ENCODE measurements at places on chromosomes 7 and 10.

DNA sequence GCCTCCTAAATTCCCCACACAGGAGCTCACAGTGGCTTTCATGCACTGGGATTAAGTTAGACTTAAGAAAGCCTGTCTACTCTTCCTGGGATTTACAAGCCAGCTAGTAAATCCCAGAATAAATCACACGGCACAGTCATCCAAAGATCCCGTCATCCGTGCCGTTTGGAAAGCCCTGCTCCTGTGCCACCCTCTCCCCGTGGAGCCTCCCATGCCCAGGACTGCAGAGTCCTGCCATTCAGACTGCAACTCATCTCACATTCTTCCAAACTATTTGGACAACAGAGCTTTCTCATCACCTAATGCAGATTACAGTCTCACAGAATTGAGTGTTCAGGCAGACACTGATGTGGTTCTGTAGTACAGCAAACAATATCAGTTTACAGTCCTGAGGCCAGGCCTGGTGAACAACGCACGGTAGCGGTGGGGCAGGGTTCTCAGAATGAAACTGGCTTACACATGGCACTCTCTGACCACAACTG is 166.5 kb downstream of the EGFR start:
- DNase-seq, result no peak

DNA sequence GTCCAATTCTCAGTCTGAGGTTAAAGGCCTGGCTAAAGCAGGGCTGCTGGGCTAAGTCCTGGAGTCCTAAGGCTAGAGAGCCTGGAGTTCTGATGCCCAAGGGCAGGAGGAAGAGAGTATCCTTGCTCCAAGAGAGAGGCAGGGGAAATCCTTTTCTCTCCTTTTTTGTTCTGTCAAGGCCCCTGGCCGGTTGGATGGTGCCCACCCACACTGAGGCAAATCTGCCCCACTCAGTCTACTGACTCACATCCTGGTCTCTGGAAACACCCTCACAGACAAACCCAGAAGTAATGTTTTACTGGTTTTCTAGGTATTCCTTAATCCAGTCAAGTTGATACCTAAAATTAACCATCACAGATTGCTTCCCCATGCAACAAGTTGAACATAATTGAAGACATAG is 23.0 kb downstream of the ZNF518A start:
- DNase-seq, result no peak

GRCh38 chr7:145718129-145718528 is 398.5 kb upstream of the CNTNAP2 start:
- no peak for DNase-seq

DNA sequence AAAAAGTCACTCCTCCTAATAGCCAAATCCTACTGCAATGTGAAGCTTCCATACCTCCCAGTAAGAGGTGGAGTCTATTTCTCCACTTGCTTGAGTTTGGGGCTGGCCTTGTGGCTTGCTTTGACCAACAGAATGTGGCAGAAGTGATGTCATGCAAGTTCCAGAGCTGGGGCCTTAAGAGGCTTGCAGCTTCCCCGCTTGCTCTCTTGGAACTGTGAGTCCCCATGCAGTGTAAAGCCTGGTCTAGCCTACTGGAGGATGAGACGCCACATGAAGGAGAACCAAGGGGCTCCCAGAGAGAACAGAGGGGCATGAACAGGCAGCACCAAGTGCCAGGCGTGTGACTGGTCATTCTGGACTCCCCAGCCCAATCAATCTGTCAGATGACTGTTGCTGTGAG is 58.6 kb upstream of the OPALIN start:
- DNase-seq, result no peak

DNA sequence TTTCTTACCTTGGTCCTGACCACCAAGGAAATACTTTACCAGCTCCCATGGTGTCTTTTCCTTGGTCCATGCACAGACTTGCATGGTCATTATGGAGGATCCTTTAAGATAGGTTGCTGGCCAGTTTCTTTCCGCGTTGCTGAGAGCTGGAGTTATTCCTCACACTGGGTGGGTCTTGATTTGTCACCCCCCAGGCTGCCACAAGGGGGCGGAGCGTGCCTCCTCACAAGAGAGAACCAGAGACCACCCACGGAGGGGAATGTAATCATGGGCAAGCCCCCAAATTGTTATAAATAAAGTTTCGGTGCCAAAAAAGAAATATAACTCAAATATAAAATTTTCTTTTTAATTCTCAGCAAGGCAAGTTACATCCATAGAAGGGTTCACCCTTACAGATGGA is 10.5 kb upstream of the TRIM24 start:
- peak; percentile 49 for DNase-seq

GRCh38 chr7:124713086-124713485 is 52.5 kb downstream of the GPR37 start:
- DNase-seq, result no peak

DNA sequence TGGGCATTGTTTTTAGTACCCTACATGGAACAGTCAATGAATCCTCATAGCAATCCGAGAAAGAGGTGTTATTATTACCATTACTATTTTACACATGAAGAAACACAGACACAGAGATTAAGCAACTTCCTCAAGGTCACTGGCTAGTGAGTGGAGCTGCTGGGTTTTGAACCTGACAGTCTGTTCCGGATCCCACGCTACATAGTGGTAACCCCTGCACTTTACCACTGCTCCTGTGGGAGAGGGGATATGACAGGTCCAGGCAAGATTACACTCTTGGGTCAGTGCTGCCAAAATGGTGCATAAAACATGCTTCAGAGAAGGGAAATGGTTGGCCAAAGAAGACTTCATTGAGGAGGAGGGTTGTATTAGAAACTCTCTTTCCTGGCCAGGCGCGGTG is 185.7 kb downstream of the XPNPEP1 start:
- no peak for DNase-seq

DNA sequence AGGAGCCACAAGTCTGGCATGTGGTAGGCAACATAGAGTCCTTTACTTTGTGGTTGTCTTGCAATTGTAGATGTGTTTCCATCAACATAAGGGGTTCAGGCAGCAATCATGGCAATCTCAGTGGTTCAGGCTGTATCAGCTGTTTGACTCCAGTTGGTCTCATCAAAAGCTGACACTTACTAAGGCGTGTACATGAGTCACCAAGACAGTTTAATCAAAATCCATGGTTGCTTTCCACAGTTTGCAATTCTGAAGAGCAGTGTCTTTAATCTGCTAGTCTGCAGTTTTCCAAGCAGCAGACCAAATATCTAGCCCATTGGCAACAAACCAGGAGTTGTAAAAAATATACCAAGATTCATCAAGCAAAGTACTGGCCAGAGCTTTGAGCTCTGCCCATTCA is 210.2 kb downstream of the MDFIC start:
- DNase-seq, result no peak

- DNase-seq, result no peak
Observed at GRCh38 chr7:156000601-156001396, 188.5 kb upstream of the SHH start.

DNA sequence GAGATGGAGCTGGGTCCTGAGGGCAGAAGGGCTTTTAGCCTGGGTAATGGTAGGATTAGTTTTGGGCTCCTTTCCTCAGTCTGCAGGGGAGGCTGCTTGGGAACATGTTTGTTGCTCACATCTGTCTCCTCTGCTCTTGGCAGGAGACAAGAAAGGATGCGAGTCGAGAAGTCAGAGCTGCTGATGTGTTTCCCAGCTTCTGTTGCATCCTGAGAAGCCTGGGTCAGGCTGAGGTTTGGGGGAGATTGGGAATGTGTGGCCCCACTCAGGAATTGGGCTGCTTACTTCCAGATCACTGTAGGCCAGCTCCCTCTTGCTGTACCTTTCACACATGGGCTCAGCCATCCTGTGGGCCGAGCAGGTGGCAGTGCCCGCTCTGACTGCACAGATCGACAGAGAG is 79.2 kb downstream of the CCNY start:
- DNase-seq, result no peak

GRCh38 chr7:128405471-128406313 is 4.1 kb downstream of the IMPDH1 start:
- peak; percentile 43 for DNase-seq

GRCh38 chr10:3745521-3745920 is 39.5 kb downstream of the KLF6 start:
- no peak for DNase-seq

DNA sequence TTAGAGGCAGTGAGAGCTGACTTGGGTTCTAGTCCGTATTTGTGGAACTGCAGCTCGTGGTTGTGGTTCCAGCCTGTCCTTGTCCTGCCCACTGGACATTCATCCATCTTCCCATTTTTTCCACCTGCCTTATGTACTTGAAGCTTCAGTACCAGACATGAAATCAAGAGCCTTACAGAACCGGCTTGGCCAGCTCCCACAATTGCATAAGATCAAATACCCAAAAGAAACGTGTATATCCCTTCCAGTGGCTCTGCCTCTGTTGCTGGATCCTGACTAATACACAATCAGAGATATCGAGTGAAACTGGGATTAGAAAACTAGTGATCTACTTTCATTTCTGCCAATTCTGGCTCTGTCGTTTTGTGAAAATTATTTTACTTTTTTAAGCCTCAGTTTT is 23.8 kb upstream of the LIPA start:
- DNase-seq, result no peak

DNA sequence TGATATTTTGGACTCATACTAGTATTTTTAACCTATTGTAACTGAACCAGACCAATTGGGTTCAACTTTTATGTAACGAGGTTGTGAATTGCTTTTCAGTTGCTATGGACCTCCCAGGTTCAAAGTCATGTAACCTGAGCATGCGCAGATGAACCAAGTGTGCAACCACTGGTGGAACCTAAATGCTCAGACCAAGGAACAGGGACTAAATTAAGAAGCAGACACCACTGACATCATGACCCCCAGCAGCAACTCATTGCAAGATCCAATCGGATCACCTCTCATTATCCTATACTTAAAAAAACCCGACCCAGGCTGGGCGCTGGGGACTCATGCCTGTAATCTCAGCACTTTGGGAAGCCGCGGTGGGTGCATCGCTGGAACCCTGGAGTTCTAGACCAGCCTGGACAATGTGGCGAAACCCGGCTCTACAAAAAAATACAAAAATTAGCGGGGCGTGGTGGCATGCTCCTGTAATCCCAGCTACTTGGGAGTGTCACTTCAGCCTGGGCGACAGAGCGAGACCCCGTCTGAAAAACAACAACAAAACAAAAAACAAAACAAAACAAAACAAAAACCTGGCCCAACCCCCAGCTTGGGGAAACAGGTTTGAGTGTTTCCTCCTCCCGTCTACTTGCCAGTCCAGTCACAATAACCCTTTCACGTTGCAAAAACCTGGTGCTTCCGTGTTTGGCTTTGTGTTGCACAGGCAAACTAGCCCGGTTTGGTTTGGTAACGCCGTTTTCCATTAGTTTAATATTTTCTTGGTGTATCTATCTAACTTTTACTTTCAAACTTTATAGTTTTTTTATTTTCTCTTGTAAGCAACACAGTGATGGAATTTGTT is 11.3 kb upstream of the ZNF518A start:
- DNase-seq, result no peak

GRCh38 chr10:113283189-113283588 is 269.7 kb upstream of the HABP2 start:
- DNase-seq, result no peak

DNA sequence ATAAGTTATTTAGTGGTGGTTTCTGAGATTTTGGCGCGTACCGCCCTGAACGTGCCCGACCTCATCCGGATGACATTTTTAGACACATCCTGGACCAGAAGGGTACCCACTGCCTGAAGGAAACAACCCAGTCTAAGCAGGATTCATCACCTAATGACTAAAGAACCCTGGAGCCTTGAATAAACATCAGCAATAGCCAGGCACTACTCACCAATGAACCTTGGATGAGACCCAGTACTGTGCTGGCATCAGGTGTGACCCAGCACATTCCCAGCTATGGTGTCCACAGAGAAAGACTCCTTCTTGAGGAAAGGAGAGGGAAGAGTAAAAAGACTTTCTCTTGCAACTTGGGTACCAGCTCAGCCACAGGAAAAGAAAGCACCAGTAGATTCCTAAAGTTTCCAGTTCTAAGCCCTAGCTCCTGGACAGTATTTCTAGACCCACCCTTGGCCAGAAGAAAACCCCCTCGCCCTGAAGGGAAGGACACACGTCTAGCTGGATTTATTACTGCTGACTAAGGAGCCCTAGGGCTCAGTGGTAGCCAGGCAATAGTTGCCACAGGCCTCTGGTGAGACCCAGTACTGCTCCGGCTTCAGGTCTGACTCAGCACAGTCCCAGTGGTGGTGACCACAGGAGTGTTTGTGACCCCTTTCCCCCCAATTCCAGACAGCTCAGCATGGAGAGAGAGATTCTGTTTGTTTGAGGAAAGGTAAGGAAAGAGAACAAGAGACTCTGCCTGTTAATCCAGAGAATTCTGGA is 32.5 kb downstream of the ZNF277 start:
- DNase-seq, result no peak

DNA sequence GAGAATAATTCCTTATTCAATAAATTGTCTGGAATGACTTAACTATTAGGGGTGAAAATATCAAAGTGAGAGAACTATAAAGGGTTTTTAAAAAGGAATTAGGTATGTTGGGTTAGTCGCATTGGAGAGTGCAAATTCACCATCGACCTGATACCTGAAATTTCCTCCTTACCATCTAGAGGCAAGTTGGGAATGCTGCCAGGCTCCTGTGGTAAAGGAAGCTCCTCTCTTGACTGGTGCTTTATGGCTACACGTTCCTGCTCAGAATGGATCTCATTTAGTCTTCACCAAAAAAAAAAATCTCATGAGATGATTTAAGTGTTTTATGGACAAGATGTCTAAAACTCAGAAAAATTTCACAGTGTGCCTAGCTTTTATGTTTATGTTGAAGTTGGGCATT is 129.8 kb downstream of the EGFR start:
- no peak for DNase-seq

GRCh38 chr7:47428768-47429472 is 153.0 kb downstream of the TNS3 start:
- no peak for DNase-seq

DNA sequence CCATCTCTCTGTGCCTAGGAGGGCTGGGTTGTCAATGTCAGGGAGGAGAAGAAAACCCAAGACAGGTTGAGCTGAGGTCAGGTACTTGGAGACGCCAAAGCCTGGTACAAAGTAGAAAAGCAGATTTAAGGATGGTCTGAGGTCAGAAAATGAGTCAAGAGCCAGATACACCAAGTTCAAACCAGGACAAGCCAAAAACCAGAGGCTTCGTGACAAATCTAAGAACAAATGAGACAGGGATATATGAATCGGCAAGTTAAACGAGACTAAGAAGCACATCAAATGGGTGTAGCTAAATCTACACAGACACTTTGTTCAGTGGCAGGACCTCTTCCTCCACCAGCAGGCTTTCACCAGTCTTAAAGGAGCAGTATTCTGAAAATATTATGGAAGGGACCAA is 34.2 kb downstream of the C7orf33 start:
- no peak for DNase-seq
